ENCODE measurements at places on chromosomes 1 and 21.
A peak's percentile ranks its signal among the peaks of the same experiment; 100 is the strongest.

DNA sequence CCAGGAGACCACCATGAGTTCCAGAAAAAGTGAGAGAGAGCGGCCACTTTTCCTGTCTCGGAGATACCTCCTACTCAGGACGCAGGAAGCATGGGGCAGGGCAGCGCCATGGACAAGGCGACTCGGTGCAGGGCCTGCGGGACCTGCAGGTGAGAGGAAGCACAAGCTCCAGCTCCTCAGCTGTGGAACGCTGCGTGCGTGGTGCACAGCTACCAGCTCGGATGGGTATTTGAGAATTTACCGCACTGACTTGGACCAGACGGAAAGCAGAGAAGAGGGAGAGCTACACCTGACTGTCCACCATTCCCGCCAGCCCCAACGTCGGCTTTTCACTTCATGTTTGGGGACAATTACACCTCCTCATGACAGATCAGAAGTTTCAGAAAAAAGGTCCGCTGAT is 8.2 kb upstream of the CDK11A start:
- DNase-seq = no peak

- DNase-seq = no peak
Observed at GRCh38 chr1:208335371-208336136, 91.4 kb upstream of the PLXNA2 start.

DNA sequence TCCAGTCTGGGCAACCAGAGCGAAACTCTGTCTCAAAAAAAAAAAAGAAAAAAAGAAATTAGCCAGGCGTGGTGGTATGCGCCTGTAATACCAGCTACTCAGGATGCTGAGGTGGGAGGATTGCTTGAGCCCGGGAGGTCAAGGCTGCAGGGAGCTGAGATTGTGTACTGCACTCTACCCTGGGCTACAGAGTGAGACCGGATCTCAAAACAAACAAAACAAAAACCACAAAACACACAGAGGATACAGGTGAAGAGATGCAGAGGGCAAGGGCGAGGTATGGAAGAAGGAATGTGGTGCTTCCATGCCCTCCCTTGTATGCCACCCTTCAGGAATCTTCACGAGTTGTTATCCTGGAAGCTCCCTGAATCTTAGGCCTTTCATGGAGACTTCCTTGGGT is 68.5 kb downstream of the NDUFS5 start:
- no peak for DNase-seq

DNA sequence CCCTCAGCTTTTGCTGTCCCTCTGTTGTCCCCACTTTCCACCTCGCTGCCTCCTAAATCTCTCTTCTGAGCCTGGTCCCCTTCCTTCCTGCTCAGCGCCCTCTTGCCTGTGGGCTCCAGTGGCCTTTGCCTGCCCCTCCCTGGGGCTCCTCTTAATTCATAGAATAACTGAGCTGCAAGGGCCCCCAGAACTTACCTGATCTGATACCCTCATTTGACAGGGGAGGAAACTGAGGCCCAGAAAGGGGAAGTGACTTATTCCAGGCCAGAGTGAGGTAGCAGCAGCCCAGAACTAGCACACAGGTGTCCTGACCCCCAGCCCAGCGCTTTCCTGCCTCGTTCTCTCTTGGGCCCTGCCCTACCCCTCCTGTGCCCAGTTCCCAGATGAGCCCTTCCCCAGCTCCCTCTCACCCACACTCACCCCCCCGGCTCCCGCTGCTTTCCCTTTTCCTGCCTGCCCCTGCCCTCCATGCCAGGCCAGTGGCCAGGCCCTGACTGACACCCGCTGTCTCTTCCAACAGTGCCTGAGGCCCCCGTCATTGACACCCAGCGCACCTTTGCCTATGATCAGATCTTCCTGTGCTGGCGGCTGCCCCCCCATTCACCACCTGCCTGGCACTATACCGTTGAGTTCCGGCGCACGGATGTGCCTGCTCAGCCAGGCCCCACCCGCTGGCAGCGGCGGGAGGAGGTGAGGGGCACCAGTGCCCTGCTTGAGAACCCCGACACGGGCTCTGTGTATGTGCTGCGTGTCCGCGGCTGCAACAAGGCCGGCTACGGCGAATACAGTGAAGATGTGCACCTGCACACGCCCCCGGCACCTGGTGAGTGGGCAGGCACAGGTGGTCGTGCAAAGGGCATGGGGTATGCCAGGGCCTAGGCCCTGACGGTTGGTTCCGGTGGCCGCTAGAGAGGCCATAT is 5.7 kb downstream of the TRIM46 start:
- no peak for DNase-seq

DNA sequence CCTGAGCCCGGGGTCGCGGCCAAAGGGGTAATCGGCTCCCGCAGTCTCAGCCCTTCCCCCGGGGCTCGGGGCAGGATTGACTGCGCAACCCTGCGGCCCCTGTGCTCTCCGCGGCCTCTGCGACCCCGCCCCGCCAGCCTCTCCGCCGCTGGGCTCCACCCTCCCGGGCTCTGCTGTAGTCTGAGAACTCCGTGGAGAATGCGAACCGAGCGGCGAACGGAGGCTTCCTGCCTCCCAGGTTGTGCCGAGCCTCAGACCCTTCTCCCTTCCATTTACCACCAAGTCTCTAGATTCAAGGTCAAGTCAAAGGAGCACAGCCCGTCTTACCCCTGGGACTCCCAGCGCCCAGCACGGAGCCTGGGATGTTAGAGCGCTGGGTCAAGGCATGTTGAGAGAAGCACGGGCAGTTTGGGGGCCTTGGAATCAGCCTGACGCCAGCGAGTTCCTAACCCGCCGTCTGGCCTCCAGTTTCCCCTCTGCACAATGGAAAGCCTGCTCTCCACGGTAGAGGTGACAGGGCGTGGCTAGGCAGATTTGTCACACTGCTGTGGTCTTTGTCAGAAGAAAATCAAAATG is 3.0 kb downstream of the ATP2B4 start:
- peak; percentile 51 for DNase-seq

- no peak for DNase-seq
Observed at GRCh38 chr1:172373864-172374263, 46.6 kb upstream of the C1orf105 start.

- no peak for DNase-seq
Observed at GRCh38 chr1:51784997-51785421, 93.5 kb downstream of the NRDC start.

GRCh38 chr1:159856576-159856975 is 5.9 kb downstream of the VSIG8 start:
- no peak for DNase-seq

DNA sequence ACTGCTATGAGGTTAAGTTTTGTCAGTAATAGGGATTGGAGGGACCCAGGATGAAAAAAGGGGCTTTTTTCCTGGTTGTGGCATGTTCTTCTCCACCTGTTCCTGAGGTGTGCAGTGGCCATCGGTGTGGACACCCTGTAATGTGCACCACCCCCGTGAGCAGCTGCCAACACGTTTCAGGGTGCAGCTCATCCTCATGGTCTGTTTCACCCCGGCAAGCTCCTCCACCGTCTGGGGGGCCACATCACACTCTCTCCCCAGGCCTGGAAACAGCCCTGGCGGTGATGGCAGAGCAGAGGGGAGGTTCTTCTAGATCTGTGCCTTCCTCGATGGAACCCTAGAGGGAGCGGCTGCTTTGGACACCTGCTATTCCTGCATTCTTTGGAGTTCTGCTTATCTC is 435.4 kb downstream of the MATN1 start:
- no peak for DNase-seq

DNA sequence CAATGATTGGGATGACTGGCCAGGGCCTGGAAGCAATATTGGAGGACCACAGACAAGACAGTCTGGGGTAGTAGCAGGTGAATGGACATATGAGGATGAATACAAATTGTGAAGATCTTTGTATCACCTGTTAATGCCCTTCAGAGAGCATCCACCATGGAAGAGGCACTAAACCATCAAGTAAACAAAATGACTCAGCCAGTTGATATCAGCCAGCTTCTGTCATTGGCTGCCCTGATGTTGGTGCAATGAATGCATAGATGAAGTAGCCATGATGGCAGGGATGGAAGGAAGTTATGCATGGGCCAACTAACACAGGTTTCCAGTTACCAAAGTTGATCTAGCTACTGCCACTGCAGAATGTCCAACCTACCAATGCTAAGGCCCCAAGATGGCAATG is 16.1 kb upstream of the ERI3 start:
- DNase-seq = no peak

DNA sequence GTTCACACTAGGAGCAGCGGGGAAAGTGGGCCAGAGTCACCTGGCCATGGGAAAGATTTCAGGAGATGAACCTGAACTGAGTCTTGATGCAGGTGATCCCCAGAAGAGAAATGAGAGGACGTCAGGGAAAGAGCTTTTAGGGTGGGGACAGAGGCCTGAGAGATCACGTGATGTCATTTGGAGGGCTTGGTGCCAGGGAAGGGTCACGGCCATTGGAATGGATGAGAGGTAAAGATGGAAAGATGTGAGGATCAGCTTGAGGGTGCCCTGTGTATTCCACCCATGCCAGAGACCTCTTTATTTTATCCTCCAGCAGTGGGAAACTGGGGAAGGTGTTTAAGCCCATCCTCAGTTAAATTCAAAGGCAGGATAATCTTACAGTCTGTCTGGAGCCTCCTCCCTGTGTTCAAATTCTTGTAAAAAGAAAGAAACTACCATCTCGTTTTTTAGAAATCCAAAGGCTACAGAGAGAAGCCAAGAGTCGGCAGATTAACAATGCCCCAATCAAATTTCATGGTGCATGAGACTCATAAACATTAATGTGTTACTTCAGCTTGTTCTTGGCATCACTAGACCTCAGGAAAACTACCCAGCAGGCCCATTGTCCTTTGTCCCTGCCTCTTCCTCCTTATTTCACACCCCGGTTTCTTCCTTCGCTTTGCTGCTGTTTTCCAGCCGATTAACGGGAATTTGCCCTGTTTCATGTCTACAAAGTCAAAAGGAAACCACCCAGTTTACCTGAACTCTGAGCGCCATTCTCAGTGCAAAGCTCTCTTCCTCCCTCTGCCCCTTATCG is 93.1 kb upstream of the LRRC8D start:
- DNase-seq = no peak

DNA sequence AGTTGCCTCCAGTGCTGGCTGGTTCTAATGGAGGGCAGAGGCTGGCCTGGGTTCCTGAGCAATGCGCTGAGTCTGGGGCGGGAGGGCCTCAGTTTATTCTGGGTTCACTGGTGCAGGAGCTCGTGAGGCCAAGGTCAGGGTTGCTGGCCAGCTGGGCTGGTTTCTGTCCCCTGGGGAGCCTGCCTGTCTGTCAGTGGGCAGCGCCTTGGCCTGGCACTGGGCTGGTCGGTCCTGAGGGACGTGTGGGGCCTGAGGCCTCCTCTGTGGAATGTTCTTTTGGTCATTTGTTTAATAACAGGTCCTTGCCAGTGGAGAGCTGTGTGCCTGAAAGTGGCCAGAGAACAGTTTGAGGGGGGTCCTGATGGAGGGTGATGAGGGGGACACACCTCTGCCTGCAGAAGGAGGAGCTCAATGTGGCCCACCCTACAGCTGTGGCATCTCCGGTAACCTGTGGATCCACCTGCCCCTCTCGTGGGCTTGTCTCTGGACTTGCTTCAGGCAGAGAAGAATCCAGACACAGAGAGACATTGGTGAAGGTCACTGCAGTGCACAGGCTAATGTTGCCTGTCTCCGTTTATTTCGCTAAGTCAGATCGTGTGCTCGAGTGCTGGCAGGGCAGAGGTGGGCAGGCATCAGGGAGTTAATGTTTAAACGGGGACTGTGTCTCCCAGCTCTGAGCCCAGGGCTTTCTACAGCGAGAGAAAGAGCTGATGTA is 34.6 kb downstream of the COQ8A start:
- no peak for DNase-seq

DNA sequence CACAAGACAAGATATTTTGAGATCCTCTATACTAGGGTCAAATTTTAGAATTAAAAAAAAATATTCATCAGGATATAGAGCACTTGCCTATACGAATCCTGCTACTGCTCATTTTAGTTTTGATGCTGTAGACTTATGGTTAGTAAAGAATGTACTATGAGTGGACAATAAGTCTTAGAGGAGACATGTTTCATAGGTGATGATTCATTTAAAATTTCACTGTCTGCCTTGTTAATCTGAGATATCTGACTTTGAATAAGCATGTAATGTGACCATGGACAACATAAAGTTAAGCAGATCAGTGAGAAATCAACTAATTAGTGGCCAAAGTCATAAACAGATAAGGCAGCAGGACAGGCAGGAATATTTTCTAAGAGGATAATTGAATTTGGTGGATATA is 106.8 kb upstream of the HP1BP3 start:
- no peak for DNase-seq

DNA sequence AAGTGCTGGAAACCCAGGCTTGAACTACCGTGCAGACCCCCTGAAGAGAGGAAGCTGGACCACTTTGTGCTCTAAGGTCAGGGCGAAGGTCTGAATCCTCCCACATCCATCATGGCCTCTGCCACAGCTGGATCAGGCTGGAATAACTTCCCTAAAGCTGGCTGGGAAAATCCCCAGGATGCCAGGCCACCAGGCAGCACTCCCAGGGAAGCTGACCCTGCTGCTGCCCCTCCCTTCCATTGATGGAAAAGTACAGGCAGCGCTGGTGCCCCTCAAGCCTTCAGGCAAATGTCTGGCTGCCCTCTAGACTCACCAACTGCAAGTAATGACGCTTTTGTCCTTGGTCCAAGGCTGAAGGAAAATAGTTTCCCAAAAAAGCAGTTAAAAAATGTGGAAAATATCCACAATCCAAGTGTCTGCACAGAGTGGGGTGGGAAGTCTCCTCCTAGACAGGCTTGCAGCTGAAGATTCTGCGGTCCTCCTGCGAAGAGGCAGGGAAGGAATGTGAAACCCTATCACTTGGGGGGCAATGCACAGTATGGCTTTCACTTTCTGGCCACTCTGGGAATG is 39.9 kb upstream of the TSPAN2 start:
- DNase-seq = no peak

DNA sequence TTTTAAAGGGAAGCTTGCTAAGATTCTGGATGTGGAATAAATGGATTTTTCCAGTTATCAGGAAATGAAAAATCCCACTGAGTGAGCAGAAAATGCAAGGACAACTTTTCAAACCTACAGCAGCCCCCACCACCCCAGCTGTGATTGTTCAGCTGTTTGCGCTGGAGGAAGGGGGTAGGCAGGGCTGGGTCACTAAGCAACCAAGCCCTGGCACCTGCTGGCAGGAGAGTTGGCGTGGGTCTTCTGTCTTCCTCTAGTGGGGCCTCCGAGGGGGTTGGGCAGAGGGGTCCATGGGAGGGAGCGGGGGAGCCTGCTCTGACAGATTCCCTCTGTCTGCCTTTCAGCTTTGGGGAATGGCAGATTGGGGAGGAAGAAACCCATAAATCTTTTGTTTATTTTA is 45.3 kb downstream of the EIF2D start:
- DNase-seq = no peak

- DNase-seq = no peak
Observed at GRCh38 chr1:209368864-209369598, 214.5 kb upstream of the CAMK1G start.

GRCh38 chr1:206608108-206608698 is 4.1 kb downstream of the EIF2D start:
- DNase-seq = peak; percentile 60

GRCh38 chr1:5718831-5719632 is 273.2 kb downstream of the NPHP4 start:
- DNase-seq = no peak
